ENCODE measurements at places on chromosomes 7 and 10.

DNA sequence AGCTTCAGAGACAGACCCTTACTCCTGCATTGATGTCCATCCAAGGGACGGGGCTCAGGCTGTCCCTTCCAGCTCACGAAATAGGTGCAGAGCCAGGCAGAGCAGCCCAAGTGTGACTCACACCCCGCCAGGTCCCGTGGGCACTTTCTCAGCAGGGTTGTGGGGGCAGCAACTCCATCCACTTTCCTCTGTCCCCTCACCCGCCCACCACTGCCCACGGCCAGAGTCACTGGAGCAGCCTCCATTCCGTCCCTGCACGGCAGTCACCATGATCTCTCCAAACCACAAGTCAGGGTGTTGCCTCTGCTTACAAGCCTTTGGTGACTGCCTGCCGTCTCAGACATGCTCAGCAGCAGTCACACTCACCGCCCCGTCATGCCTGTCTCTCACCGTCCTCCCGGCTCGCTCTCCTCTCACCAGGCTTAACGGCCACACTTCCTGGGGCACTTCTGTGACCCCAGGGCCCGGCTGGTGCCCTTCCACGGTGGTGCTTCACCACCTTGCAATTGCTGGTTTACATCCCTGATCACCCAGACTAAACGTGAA is 39.3 kb downstream of the CALML3 start:
- DNase-seq = no peak

GRCh38 chr10:79446758-79447084 is 1.3 kb upstream of the ZCCHC24 start:
- no peak for DNase-seq

DNA sequence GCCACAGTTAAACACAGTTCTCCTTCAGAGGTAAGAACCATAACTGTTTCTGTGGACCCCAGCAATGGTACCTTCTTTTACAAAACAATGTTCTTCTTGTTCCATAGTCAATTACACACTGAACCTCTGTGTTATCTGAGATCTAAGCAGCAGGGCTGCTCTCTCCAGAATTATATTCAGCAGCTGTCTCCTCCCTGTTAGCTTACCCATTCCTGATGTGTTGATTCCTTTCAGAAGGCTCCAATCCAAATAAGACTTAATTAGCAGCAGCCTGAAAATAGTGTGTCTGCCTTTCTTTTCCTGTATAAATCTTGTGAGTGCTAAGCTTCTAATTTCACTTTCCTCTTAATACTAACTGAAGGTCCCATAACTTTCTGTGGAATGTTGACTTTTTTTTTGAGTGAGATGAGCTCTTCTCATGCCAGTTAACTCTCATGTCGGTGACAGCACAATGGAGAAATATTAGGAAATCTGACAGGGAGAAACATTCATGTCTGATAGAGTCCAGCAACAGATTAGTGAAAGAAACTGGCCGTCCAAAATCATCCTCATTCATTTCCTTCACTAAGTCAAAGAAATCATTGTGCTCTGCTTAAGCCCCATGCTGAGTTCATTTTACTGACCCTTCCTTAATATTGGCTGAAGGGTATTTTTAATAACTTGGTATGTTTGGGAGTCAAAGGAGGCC is 226.5 kb downstream of the PRKG1 start:
- no peak for DNase-seq

DNA sequence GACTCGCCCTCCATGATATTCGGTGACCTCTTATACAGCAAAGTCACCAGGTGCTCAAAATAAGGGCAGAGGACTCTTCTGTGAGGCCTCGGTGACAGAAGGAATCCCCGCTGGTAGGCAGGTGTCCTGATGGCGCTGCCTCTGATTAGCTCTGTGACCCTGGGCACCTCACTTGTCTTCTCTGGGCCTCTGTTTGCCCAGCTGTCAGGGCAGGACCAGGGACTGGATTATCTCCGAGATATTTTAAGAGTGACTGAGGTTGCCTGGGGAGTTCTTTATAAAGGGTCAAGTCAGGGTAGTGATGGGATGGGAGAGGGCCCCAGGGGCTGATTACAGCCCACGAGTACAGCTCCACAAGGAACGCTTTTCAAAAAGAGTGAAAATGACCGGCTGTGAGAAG is 70.9 kb upstream of the SAMD8 start:
- no peak for DNase-seq

DNA sequence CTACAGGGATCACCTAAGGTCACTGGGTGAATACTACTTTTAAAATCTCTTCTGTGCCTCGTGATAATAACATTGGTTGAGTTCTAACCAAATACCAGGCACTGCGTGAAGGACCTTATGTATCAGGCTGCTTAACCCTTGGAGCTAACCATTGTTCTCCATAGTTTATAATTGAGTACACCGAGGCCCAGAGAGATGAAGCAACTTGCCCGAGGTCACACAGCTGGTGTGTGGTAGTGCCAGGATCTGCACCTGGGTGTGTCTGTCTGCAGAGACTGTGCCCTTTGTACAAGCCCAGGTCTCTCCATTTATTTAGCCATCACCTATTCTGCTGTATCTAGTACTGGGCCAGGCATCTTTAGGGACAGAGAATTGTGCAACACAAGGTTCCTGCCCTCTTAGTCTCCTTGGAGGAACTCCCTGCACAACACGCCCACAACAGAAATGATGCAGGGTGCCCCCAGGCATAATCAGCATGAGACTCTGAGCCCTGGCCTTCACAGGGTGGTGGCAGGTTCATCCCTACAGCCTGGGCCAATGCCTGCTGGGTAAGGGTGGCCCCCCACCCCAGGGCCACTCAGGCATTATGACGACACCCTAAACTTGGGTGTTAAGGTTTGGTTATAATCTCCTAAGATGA is 31.5 kb downstream of the UNC5B start:
- no peak for DNase-seq

DNA sequence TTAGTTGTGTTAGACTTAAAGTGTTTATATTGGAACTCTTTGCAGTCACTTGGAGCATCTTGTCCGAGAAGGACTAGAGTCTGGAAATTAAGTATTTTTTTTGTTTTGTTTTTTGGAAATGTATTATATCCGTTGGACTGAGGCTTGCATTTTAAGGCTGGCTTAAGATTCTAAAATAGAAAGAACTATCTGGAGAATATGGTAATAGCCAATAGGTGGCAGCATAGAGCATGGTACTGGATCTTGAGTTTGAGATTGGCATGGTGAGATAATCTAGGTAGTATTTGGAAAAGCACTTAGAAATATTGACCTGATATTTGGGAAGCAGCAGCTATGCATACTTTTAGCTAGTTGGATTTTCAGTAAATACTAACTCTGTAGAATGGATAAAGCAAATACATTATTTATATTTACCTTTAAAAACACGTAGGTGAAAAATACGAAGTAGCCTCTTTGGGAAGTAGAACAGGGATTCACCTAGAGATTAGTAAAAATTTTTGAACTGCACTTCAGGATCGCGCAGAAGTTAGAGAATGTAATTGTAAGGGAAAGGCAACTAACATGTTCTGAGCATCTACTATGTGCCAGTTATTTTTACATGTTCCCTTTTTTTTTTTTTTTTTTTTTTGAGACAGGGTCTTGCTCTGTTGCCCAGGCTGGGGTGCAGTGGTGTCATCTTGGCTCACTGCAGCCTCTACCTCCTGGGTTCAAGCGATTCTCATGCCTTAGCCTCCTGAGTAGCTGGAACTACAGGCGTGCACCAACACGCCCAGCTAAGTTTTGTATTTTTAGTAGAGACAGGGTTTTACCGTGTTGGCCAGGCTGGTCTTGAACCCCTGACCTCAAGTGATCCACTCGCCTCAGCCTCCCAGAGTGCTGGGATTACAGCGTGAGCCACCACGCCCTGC is 78.6 kb downstream of the LCOR start:
- peak; percentile 43 for DNase-seq

DNA sequence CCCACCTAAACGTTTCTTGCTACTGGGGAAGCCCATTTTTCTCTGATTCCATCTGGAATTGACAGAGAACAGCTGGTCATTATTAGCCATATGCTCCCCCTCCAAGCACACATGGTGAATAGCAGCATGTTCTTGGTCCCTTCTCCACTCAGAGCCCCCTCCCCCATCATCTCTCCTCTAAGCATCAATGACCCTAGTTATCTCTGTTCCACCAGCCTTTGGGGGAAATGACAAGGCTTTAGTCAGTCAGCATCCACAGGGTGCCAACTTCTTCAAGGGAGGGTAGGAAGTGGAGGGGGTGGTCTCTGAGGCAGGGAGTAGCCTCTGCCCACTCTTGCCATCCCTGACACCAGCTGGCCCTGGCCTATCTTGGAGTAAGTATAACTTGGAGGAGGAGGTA is 163.1 kb downstream of the UBE2H start:
- no peak for DNase-seq

DNA sequence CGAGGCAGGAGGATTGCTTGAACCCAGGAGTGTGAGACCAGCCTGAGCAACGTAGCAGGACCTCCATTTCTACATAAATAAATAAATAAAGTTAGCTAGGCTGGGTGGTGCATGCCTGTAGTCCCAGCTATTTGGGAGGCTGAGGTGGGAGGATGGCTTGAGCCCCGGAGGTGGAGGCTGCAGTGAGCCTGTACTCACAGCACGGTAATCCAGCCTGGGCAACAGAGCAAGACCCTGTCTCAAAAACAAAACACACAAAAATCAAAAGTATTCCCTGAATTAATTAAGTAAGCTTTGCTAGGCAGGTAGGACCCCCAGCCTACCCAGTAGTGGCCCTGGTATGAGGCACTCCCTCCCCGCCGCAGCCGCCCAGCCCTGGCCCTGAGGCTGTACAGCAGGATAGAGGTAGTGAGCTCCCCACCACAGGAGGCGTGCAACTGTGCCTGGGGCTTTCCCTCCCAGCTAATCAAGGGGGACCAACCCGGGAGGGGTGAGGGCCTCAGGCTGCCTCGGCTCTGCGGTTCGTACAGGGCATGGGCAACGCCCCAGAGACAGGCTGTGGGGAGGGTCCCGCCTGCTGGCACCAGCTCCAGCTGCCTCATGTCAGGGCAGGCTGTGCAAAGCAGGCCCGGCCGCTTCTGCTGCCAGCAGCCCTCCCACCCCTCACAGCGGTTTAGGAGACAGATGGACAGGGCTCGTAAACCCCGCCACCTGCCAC is 1.0 kb upstream of the CYP2W1 start:
- no peak for DNase-seq

GRCh38 chr7:46414946-46415345 is 493.9 kb upstream of the IGFBP3 start:
- no peak for DNase-seq

DNA sequence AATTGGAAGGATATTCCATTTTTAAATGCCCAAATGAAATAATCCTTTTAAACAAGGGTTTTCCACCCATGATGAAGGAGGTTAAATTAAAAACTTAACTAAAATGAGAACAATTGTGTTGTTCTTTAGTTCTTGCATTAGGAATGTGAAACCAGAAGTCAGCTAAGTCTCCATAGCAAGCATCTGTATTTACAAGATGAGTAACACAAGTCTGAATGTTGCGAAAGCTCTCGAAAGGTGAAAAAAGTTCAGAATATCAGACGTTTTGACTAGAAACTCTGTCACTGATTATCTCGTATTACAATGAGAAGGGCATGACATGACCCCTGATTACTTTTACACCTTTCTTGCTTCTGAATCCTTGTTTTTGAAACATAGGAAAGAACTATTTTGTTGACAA is 149.6 kb downstream of the BICC1 start:
- no peak for DNase-seq

- no peak for DNase-seq
Measured at GRCh38 chr7:32569388-32570289, 74.3 kb downstream of the AVL9 start.

DNA sequence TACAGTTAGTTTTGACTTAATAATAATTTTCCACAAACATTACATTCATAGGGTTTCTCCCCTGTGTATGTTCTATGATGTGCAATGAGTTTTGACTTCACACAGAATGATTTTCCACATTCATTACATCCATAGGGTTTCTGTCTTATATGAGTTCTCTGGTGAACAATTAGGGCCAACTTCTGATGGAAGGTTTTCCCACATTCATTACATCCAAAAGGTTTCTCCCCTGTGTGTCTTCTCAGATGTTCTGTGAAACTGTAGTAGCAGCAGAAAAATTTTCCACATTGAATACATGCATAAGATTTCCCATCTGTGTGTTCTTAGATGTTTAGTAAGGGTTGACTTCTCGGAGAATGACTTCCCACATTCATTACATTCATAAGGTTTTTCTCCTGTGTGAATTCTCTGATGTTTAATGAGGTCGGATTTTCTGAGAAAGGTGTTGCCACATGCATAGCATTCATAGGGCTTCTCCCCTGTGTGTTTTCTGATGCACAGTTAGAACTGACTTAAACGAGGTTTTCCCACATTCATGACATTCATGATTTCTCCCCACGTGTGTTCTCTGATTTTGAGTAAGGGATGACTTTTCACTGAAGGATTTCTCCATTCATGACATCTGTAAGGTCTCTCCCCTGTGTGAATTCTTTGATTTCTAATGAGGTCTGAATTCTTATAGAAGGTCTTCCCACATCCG is 118.5 kb downstream of the ZNF33B start:
- no peak for DNase-seq

DNA sequence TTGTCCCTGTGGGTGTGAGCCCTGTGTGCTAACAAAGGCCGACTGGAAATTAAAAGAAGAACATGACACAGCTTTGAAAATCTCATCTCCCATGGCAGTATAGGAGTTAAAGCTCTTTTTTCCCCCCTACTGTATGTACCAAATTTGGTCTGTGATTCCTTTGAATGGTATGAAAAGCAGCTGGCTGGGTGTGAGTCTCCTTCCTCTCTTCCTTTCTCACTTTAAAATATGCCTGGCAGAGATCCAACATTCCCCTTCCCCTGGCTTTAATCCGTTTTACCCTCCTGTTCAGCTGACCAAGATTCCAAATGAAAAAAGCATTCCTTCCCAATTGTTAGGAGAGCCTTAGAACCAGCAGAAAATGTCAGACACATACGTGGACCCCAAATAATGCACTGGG is 225.0 kb upstream of the CELF2 start:
- DNase-seq = no peak

DNA sequence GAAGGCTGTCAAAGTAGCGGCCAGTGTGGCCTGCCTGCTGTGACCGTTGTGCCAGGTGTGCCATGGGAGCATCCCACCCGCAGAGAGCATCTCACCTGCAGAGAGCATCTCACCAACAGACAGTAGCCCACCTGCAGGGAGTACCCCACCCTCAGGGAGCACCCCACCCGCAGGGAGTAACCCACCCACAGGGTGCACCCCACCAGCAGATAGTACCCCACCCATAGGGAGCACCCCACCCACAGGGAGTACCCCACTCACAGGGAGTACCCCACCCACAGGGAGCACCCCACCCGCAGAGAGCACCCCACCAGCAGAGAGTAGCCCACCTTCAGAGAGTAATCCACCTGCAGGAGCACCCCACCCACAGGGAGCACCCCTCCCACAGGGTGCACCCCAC is 476.5 kb downstream of the TCERG1L start:
- DNase-seq = no peak
